ENCODE measurements at places on chromosomes 5 and 9.

DNA sequence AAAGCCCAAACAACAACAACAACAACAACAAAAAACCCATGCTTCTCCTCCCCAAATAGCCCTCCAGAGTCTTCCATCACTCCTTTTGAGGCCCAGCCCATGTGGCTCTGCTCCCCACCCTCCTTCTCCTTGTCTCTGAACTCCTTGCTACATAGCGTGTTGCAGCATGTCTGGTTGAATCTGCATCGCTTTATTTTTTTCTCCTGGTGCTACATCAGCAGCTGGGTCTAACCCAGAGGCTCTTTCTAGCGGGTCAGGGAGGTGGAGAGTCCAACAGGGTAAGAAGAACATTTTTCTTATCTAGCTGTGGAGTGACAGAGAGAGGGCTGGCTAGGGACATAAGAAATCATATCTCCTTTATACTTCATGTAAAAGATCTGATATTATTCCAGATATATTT lies 18.4 kb downstream of the NXNL2 start:
- DNase-seq = no peak

DNA sequence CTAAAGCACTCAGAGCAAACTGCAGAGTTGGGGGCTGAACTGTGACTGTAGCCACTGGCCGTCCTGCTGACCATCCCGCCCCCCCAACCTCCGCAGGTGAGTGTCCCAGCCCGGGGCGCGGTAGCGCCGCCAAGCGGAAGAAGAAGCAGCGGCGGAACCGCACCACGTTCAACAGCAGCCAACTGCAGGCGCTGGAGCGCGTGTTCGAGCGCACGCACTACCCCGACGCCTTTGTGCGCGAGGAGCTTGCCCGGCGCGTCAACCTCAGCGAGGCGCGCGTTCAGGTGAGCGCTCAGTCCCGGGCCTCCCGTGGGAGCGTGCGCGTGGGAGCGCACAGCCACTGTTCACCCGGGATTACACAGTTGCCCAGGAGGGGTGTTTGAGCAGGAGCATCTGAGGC lies 33.7 kb downstream of the PTGES start:
- DNase-seq = no peak

DNA sequence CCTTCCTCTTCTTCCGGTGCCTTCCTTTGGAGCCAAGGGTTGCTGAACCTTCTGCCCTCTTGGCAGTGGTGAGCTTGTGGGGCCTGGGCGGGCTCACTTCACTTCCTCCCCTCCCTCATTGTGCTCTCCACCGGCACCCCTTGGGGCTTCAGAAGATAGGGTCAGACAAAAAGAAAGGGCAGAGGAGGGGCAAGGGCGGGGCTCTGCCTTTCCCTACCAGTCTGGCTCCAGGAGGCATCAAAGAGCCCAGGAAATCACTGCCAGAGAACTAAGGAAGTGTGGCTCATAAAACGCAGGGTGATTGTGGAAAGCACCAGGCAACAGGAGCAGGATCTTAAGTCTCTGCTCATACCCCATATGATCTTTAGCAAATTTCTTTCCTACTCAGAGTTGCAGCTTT lies 34.8 kb downstream of the ACOT12 start:
- DNase-seq = no peak

GRCh38 chr9:76912636-76913275 lies 6.8 kb upstream of the PRUNE2 start:
- no peak for DNase-seq

- DNase-seq = no peak
These were observed 174.1 kb downstream of the C9orf152 start for GRCh38 chr9:110033869-110034268.

DNA sequence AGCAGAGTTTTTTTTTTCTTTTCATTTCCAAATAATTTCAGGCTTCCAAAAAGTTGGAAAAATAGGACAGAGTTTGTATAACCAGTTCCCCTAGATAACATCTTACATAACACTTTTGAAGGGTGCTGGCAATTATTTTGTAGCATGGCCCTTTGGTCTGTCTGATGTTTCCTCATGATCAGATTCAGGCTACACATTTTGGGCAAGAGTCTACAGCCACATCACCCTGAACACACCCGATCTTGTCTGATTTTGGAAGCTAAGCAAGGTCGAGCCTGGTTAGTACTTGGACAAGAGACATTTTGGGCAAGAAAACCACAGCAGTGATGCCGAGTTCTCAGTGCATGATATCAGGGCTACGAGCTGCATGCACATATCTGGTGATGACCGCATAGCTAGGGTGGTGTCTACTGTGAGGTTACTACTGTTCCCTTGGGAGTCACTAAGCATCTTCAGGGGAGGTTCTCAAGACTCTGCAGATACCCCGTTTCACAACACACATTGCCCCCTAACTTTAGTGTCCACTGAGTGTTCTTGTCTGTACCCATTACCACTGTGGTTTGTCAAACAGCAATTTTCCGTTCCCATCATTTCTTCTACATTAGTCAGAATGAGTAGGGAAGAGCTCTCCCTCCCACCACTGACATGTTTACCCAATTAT lies 86.2 kb downstream of the TTC39B start:
- no peak for DNase-seq

DNA sequence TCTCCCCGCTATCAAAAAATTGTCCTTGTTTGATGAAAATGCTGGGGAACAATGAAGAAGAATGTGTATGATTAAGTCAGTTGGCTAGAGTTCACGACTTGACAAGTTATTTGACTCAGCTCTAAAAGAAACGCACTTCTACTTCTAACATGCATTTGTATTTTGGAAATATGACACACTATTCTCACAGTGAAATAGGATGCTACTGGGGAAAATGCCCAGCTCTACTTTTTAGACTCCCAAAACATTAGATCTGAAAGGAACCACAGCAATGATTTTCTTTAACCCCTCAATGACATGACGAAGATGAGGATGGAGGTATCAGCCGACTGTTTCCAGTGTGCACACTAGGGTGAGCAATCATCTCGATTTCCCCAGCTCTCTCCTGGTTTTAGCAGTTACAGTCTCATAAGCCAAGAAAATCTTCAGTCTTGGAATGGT lies 83.6 kb upstream of the PCSK1 start:
- no peak for DNase-seq

DNA sequence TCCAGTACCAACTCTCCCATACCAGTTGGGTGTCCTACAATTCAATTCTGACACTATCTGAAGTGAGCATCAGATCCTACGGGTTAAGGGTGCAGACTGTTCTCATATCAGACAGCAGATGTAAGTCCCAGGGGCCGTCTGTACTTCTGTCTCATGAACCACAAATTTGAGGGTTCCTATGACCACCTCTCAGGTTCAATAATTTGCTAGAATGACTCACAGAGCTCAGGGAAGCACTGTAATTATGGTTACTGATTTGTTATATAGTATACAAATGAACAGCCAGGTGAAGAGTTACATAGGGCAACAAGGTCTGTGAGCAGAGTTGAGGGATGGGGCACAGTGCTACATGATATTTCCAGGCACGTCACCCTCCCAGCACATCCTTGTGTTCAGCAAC lies 499.1 kb downstream of the DMAC1 start:
- no peak for DNase-seq

- DNase-seq = no peak
These were observed 650.3 kb downstream of the CCDC171 start for GRCh38 chr9:16202914-16203728.

GRCh38 chr5:171291371-171291770 lies 17.7 kb upstream of the TLX3 start:
- no peak for DNase-seq

DNA sequence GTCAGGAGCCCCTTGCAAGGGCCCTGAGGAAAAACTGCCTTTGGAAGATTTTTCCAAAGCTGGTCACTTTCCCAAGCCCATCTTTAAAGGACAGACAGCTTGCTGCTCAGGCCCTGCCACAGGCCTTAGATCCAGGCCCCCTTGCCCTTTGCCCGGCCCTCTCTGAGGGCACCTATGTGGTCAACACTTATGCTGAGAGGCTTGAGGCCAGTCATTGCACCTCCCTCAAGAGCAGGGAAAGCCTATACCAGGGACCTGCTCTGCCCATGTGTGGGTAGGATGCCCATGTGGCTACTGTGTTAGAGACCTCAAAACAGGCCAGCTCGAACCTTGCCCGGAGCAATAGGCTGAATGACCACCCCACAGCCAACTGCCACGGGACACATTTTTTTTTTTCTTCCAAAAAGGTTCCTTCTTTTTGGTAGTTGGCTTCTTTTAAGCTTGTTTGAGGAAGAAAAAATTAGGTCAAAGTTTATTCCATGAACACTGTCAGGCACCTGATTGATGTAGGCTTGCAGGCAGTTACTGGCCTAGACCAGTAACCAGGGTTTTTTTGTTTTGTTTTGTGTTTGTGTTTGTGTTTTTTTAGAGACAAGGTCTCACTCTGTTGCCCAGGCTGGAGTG lies 3.8 kb downstream of the TCF7 start:
- no peak for DNase-seq
